ENCODE measurements at places on chromosomes 1 and 21.

- no peak for DNase-seq
Observed at GRCh38 chr1:151501474-151501873, 9.7 kb upstream of the CGN start.

GRCh38 chr1:79105500-79105899 is 99.0 kb upstream of the ADGRL4 start:
- DNase-seq: no peak

DNA sequence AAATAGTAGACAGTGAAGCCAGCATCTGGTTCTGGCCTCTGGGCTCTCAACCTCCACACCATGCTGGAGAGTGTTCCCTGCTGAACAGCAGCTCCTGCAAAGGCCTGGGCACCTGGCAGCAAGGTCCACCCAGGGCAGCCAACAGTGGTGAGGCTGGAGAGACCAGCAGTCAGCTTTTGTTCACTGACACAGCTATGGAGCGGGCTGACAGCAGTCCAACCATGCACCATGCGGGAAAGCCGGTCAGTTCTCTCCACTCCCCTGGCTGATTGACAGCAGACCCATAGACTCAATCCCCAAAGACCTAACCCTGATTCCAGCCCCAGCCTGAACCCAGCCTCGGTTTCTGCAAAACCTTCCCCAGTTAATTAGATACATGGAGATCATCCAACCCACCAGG is 49.0 kb downstream of the KLHDC7A start:
- DNase-seq: no peak

DNA sequence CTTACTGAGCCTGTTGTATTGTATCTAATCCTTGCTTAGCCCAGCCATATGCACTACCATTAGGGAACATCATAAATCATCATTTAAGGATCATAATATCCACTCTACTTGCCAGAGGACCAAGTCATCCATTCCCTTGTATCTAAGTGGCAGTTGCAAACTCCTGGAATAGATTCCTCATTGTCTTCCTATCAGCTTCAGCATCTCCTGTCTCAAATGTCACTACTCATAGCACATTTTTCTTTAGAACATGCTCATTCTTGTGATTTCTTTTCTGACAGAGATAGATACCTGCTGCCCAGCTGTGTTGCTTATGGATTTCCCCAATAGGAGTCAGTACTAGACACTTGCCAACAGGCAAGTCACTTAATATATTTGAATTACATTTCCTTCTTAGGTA is 84.3 kb downstream of the OLFML3 start:
- DNase-seq: no peak

DNA sequence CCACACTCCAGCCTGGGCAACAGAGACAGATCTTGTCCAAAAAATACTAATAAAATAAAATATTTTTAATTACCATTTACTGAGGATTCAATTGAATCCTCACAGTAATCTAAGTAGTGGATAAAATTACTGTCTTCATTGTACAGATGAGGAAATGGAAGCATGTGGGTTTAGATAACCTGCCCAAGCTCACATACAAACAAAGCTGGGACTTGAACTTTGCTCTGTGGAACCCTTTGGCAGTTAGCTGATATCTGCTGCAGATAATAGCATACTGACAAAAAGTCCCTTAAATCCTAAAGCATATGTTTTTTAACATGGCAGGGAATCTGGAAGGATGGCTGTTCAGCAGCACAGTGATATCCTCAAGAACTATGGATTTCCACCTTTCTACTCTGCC is 130.9 kb upstream of the MROH9 start:
- DNase-seq: no peak

DNA sequence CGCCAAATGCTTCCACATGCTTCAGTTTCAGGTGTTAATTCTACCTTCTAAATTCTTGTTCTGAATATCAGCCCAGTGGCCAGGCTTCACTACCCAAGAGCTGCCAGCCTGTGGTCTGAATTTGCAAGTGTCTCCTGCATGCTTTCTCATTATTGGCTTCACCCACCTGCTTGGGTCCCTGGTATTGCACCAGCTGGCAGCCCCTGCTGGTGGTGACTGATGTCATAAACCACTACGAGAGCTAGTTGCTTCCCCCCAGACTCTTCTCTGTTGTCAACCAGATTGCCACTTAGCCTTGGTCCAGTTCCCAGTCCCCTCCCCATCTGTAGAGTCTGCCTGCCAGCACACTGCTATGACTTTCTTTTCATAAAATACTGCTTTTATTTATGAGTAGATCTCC is 197.7 kb upstream of the DUSP10 start:
- DNase-seq: no peak

DNA sequence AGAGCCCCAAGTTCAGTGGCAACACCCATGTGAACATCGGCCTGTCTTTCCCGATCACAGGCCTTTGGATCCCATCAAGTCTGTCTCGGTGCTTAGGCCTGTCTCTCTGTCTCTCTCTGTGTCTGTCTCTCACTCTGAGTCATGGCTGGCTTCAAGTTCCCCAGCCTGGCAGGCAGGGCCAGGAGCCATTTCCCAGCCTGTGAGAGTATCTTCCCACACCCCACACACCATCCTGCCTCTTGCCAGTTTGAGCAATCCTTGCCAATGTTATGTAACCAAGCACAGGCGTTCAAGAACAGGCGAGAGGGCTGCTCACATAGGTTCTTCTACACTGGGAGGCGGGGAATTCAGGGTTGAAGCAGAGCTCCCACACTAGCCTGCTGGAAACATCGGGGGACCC is 70.0 kb upstream of the TMEM51 start:
- DNase-seq: no peak

DNA sequence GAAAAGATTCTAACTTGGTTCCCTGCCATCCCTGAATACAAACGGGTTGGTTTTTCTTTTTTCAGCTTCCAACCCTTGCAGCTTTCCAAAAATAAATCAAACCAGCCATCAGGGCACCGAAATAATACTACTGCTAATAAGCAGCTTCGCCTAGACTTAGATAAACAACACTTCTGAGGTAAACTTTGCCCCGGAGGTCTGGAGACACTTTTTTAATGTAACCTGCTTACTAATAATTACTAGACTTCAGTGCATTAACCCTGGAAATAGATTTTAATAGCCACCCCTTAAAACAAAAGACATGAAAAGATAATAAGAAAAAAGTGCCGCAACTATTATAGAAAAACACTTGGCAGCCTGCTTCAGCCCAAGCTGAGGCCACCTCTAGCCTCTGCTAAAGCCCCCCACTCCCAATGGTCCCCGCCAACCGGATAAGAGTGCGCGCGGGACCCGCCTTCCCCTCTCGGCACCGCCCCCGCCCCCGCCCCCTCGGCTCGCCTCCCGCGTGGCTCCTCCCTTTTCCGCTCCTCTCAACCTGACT is 405 bp upstream of the GADD45A start:
- DNase-seq: no peak

- DNase-seq: no peak
Observed at GRCh38 chr1:116764466-116764898, 10.3 kb downstream of the CD2 start.

GRCh38 chr1:92964316-92964715 is 3.1 kb upstream of the DIPK1A start:
- DNase-seq: no peak

DNA sequence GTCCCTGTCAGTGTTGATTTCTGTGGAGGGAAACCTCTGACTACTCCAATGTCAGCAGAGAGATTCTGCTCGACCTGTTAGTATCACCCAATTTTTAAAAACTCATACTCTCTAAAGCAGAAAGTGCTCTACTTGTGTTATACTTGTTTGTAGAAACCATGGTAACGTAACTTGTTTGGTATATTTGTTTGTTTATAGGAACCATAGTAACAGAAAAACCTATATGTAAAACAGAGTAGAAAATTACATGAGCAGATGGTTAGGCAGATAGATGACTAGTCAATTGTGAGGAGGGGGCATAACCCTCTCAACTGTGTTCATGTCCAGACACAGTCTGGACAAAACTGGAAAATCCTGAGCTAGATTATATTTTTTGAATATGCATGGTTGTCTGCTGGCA is 6.7 kb downstream of the TRIM45 start:
- DNase-seq: no peak

- no peak for DNase-seq
Observed at GRCh38 chr1:45007311-45007710, 3.8 kb downstream of the HECTD3 start.
